Epithelial cell of proximal tubule (primary cell): ENCODE measurements at places on chromosomes 1 and 21.

GRCh38 chr1:71967670-71968069 is 314.7 kb downstream of the NEGR1 start:
- no peak for DNase-seq

DNA sequence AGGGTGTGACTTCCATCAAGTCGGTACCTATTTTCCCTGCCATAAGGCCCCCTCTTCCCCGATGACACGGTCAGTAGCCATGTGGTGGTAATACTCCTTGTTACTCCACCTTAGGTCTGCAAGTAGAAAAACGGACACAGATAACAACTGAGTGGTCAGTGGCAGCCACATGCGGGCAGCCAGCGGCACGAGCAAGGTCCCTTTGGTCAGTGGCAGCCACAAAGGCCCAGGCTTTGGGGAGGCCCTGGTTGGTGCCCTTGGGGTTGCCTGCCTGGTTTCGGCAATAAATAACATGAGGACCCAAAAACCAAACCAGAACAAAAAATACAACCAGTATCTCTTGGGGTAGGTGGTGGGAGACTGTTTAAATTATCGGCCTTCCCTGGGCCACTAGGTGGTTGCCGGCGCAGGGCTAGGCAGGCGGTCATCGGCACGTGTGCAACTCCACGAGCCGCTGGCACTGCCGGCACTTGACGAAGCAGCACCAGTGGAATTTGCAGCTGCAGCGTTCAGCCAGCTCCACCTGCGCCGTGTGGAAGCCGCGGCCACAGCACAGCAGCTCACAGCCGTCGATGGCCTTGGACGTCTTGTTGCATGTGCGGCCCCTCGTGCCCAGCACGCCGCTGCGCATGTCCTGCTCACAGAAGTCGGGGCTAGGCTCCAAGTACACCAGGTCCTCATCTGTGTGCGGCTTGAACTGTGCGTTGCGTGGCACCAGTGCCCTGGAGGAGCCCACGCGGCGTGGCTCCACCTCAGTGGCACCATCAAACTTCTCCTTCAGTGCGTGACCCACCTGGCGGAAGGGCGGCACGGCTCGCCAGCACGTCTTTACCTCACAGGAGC is 23.1 kb downstream of the WNT4 start:
- DNase-seq: no peak

DNA sequence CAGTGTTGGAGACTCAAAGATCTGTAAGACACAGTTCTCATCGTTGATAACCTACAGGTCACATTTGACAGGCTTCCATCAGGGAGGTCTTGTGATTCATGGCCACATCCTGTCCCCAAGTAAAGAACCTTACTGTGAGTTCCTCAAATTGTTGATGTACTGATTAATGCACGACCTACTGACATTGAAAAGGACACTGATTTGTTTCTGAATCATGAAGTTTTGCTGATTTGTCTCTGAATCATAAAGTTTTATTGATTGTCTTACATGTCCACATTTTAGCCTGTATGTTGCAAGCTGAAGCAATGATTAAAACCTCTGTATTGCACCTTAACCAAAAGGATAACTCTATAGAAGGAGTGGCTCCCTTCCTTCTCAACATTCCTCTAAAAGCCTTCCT is 476.3 kb upstream of the RUNX1 start:
- no peak for DNase-seq

GRCh38 chr1:184464757-184465156 is 77.9 kb downstream of the C1orf21 start:
- no peak for DNase-seq

DNA sequence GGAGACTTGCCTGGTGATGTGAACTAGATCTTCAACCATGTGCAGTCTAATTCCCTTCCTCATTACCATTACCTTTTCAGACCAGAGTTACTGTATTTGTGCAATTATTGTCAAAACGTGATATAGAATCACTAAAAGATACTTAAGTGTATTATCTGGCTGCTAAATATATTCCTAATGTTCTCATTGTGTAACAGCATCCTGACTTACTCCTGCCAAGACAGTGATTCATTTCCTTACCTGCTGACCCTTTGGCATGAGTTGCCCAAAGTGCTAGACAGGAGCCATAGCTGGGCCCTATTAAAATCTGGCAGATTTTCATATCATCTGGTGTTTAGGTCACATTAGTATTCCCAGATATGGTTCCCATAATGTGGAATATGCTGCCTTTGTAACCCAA is 598.3 kb upstream of the CAMK1G start:
- DNase-seq: no peak

DNA sequence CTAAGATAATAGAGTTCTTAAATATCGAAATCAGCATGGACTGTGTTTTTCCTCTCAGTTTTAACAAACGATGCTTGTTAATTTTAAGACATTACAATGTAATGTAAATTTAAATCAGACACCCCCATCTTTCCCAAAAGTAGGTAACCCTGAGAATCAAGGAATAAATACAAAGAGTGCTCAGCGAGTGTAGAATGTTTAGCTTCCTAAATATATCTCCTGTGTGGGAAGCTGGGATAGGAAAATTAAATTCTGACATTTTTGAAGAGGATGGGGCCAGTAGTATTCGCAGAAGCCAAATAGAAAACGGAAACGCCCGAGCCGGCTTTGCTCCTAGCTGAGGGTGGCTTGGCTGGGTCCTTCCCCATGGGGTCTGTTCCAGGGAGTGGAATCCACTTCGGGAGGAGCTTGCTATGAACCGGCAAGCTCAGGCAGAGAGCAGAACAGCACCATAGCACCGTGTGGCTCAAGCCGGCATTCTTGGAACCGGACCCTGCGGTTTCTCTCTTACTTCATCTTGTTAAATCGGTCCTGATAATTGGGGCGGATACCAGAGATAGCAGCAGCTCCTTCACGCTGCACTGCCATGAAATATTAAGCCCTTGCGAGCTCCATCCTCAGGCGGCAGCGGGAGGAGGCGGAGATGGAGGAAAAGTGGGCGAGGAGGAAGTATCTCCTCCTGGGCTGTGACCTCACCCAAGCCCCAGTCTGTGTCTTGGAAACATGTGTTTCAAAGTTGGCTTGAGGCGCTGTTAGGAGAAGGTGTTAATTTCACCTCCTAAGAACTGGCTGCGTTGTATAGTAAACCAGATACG is 24.9 kb downstream of the MAP3K7CL start:
- DNase-seq: no peak

DNA sequence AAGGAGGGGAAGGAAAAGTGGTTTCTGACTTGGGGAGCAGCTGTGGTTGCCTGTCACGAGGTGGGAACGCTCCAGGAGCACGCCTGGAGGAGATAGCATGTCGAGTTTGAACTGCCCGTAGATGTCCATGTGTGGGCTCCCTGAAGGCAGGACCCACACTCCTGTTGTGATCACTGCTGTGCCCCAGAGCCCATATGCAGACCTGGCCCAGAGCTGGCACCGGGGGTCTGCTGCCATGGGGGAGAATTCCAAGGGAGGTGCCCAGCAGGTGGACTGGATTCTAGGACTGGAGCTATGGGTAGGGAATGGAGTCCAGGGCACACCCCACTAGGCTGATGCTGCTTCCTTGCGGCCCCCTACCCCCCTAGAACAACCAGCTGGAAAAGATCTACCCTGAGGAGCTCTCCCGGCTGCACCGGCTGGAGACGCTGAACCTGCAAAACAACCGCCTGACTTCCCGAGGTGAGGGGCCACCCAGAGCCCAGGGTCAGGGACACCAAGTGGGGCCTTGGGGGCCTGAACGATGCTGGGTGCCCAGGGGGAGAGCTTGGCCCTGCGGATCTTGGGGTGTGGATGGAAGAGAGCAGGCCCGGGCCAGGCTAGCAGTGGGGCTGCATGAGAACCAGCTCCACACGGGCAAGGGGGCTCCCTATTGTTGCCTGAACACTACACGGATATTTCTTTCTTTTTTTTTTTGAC is 9.3 kb downstream of the PODN start:
- DNase-seq: no peak

DNA sequence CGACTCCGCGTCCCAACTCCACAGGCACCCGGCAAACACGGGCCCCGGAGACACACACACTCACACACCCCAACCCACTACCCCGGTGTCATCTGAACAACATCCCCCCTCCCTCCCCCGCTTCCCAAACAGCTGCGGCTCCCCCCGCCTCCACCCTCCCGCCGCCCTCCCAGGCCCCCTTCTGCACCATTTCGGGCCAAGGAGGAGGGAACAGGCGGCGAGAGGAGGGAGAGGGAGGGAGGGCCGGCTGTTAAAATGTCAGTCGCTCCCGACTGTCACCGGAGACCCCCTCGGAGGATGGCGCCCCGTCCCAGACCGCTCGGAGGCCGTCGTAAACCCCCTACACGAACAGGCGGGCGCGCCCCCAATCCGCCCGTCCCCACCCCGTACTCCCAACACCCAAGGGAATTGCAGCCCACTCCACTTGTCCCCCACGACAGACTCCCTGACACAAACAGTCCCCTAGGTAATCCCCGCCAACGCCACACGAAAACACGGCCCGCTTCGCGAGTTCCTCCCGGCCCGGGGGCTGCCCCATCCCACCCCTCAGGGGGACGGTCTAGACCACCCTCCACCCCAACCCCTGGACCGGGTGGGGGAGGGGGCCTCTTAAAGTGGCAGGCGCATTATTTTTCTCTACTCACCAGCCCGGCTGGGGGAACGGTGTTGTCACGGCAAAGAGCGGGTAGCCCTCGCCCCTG is 583 bp downstream of the MEF2D start:
- no peak for DNase-seq

DNA sequence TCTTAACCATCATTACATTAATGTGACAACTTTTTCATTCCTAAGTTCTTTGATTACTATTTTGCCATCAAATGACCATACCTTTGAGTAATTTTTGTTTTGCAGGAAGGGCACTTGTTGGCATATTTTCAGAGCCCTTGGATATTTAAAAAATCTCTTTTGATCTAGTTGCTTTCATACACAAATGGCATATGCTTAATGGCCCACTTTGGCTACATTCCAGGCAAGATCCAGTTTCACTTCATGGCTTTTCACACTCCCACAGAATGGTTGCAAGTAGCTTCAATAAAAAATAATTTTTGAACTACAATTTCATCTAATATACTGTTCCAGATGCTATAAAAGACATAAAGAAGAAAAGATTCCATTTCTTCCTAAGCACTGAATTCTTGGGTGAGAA is 18.1 kb downstream of the ADAM30 start:
- no peak for DNase-seq

- no peak for DNase-seq
These were observed 1.5 kb downstream of the HIPK1 start for GRCh38 chr1:113930499-113931161.

DNA sequence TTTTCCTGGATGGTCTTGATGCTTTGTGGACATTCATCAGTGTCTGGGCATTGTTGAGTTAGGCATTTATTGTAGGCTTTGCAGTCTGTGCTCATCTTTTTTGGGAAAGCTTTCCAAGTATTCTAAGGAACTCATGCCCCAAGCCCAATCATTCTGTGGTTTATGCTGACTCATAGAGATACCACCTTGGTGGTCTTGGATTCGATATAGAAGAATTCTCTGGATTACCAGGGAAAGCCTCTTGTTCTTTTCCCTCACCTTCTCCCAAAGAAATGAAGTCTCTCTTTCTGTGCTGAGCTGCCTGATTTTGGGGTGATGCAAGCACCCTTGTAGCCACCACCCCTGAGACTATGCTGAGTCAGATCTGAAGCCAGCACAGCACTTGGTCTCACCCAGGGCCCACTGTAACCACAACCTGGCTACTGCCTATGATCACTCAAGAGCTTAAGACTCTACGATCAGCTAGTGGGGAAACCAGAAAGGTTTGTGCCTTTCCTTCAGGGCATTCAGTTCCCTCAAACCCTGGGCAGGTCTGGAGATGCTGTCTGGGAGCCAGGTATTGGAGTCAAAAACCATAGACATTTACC is 422.6 kb downstream of the NUF2 start:
- DNase-seq: no peak

DNA sequence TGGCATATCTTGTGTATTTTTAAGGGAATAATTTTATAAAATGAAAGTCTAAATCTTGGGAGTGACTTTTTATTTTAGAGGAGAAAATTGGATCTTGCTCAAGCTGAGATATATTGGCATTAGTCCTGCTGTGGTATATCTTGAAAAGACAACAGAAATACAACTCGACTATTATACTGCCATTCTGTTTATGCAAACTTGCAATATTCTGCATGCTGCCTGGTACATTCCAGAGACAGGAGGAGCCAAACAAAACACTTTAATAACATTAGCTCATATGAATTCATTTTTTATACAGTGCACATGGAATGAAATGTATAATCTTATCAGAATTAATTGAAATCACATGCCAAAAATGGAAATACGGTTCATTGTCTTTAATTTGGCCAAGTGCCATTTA is 176.0 kb upstream of the NRIP1 start:
- no peak for DNase-seq

DNA sequence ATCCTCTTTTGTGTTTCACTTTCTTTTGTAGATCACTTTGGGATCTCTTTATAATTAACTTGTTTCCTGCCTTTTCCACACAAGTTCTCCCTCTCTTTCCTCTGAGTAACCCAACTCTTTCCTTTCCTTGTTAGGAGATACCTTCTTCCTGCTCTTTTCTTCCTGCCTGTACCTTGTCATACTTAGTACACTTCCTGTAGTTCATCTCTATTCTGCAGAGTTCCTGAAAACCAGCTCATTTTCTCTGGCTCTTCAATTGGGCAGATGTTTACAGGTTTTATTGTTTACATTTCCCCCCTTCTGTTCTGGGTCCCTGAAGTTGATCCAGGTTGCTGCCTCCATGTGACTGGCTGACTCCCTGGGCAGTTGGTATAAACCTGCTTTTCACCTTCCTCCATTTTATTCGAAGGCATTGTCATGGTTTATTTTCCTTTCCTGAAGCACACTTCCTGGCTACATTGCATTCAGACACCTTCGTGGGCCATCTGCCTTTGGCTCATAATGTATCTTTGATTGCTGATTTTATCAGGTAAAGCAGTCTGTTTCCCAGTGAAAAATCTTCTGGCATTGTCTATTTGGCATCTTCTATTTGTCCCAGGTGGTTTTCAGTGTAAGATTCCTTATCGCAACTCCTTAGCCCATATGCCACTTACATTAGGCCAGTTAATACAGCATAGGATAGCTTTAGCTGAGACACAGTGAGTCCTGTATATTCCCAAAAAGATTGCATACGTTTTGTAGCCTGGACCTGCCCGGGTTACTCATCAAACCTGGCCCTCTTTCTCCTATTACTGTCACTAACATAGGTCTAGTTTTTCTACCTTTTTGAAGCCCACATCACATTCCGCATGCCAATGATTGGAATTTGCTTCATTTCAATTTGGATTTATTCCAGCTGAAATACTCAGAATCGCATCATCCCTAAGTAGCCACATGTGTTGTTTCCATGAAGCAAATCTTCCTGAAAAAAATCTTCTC is 15.4 kb downstream of the CTH start:
- no peak for DNase-seq
